ENCODE measurements at places on chromosomes 4 and X. TPM values are rescaled to one million over a fixed set of nuclear protein-coding genes. Genes with fewer than 3 reads are reported as not detected.

TLR2 gene
- 13.8 TPM for total RNA-seq

- H3K36me3 ChIP-seq, result no peaks in the 10 kb centered on the region
- DNase-seq, result no peak
- H3K4me1 ChIP-seq, result no peaks in the 10 kb centered on the region
- H3K27ac ChIP-seq, result peak overlapping the region; percentile 88
- H3K27me3 ChIP-seq, result no peaks in the 10 kb centered on the region
- H3K4me3 ChIP-seq, result peak overlapping the region; percentile 33
Observed at GRCh38 chrX:68895341-68895755, 66.5 kb downstream of the EFNB1 start.

- no peaks in the 10 kb centered on the region for H3K36me3 ChIP-seq
- no peak overlapping the region for H3K27ac ChIP-seq
- H3K4me3 ChIP-seq, result no peak overlapping the region
- no peaks in the 10 kb centered on the region for H3K27me3 ChIP-seq
- no peaks in the 10 kb centered on the region for H3K4me1 ChIP-seq
Observed at GRCh38 chr4:165605811-165606210, 227.0 kb downstream of the CPE start.

- no peaks in the 10 kb centered on the region for H3K4me1 ChIP-seq
- no peak for DNase-seq
- H3K27me3 ChIP-seq, result no peaks in the 10 kb centered on the region
- H3K4me3 ChIP-seq, result no peak overlapping the region
- no peak overlapping the region for H3K27ac ChIP-seq
- no peaks in the 10 kb centered on the region for H3K36me3 ChIP-seq
Observed at GRCh38 chr4:145301386-145302080, 121.1 kb upstream of the OTUD4 start.

GRCh38 chr4:118113220-118113619 lies 78.9 kb downstream of the NDST3 start:
- H3K4me1 ChIP-seq, result no peaks in the 10 kb centered on the region
- no peaks in the 10 kb centered on the region for H3K27me3 ChIP-seq
- no peak overlapping the region for H3K4me3 ChIP-seq

- no peak overlapping the region for H3K4me3 ChIP-seq
- H3K27ac ChIP-seq, result no peak overlapping the region
- no peaks in the 10 kb centered on the region for H3K4me1 ChIP-seq
- H3K27me3 ChIP-seq, result no peaks in the 10 kb centered on the region
- DNase-seq, result no peak
- no peaks in the 10 kb centered on the region for H3K36me3 ChIP-seq
Observed at GRCh38 chr4:144356941-144357381, 216.4 kb upstream of the GYPA start.

DNA sequence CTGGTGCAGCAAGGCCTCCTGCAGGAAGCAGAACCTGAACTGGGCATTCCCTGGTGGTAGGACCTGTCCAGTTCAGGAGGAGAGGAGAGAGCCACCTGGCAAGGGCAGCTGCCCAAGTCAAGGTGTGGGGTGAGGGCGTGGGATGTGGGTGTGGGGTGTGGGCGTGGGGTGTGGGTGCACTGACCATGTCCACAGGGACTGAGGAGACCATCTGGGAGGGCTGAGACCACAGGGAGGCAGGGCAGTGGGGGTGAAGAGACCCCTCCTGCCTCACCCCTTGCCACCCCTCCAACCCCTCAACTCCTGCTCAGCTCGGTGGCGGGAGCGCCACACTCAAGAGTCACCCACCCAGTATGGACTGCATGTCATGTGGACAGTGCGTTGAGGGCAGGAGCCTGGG lies 117.9 kb downstream of the CPZ start:
- no peaks in the 10 kb centered on the region for H3K4me1 ChIP-seq
- no peaks in the 10 kb centered on the region for H3K27me3 ChIP-seq
- H3K27ac ChIP-seq, result no peak overlapping the region

- no peaks in the 10 kb centered on the region for H3K27me3 ChIP-seq
- DNase-seq, result no peak
- peak overlapping the region; percentile 86 for H3K27ac ChIP-seq
- no peak overlapping the region for H3K4me3 ChIP-seq
- H3K36me3 ChIP-seq, result no peaks in the 10 kb centered on the region
Observed at GRCh38 chr4:153486281-153487151, 20.4 kb downstream of the TMEM131L start.

GRCh38 chr4:147616849-147617172 lies 386 bp upstream of the TMEM184C start:
- peak overlapping the region; percentile 82 for H3K4me3 ChIP-seq
- H3K36me3 ChIP-seq, result peaks cover 5% of the 10 kb centered on the region
- H3K4me1 ChIP-seq, result no peaks in the 10 kb centered on the region
- DNase-seq, result no peak
- H3K27ac ChIP-seq, result no peak overlapping the region

RAB33A gene
- 1.3 TPM for total RNA-seq

NUP62CL gene
- total RNA-seq, result 26.4 TPM

PABPC5 gene
- total RNA-seq, result 0.35 TPM

- H3K27me3 ChIP-seq, result no peaks in the 10 kb centered on the region
- DNase-seq, result no peak
- no peak overlapping the region for H3K4me3 ChIP-seq
- no peaks in the 10 kb centered on the region for H3K36me3 ChIP-seq
- H3K27ac ChIP-seq, result no peak overlapping the region
Observed at GRCh38 chr4:3207531-3208037, 41.4 kb upstream of the MSANTD1 start.

CENPVL2 gene
- not detected for total RNA-seq

DNA sequence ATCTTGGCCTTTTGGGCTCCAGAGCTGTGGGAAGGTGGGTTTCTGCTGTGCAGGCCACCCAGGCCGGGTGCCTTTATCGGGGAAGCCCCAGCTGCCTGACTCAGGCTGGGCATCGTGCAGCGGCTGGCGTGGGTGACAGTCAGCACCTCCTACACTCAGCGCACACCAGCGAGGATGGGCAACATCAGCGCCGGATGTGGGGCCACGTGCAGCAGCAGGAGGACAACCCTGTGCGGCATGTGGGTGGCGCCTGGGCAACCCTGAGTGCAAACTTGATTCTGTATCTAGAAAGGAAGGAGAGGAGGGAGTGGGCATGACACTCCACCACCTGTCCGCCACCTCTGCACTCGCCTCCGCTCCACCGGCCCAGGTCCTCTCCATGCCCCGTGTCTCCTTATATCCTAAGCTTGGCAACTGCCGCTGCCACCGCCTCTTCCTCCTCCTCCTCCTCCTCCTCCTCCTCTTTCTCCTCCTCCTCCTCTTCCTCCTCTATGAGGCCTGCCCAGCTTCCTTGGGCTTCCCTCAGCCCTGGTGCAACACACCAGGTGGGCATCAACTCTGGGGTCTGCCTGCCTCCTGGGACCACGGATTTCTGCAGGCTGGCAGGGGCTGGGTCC lies 107.4 kb upstream of the AFAP1 start:
- H3K27me3 ChIP-seq, result no peaks in the 10 kb centered on the region
- H3K4me3 ChIP-seq, result no peak overlapping the region
- H3K4me1 ChIP-seq, result no peaks in the 10 kb centered on the region
- no peak for DNase-seq

- no peaks in the 10 kb centered on the region for H3K27me3 ChIP-seq
- H3K36me3 ChIP-seq, result no peaks in the 10 kb centered on the region
- H3K27ac ChIP-seq, result no peak overlapping the region
- no peak for DNase-seq
Observed at GRCh38 chr4:134027931-134028330, 173.7 kb downstream of the PABPC4L start.
